Urinary bladder (tissue), 4 donors: ENCODE measurements at places on chromosomes 4 and X. TPM values are rescaled to one million over a fixed set of nuclear protein-coding genes. Genes with fewer than 3 reads are reported as not detected.

BMPR1B gene
- total RNA-seq, result 1.7 TPM

ALB gene
- 0.32 TPM for total RNA-seq

ADH1A gene
- total RNA-seq, result not detected

PAGE1 gene
- not detected for total RNA-seq

FGFBP2 gene
- 0.74 TPM for total RNA-seq

MAGEA6 gene
- not detected for total RNA-seq
